ENCODE measurements at places on chromosomes 1 and 21.
A peak's percentile ranks its signal among the peaks of the same experiment; 100 is the strongest.

DNA sequence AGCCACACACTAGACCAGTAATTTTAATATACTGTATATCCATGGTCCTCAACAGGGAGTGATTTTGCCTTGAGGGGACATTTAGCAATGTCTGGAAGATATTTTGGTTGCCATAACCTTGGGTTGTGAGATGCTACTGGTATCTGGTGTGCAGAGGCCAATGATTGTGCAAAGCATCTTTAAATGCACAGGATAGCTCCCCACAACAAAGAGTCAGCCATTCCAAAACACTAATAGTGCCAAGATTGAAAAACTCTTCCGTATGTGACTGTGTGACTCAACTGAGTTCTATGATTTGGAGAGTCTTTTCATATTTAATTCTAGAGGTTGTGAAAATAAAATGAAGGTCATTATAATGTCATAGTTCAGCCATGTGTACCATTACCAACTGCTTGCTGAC, 141.4 kb upstream of the CACYBP start:
- no peak for DNase-seq

- DNase-seq = no peak
Observed at GRCh38 chr1:47678464-47678980, 240.7 kb downstream of the FOXD2 start.

- DNase-seq = peak; percentile 21
Observed at GRCh38 chr1:199089393-199090122, 450.7 kb downstream of the PTPRC start.

DNA sequence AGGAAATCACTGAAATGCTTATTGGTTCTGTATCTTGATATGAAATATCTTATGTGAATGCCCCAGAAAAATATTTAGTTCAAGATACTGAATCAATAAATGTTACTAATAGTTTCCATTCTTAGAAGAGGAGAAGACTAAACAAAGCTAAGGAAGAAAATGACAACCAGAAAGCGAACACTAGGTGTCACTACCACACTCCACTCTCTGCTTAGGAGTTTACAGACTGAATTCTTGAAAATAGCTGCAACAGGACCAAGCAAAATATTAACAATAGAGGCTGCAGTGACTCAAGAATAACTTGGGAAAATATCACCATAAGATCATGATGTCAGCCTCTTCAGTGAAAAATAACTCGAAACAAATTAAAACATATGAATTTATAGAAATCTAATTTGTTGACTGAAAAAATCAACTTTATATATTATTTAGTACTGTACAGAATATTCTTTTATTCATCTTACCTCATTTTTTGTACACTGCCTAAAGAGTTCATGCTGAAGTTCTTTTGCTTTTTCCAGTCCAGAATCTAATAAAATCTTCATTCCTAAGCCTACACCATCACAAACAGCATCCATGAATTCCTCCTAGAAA, 61.6 kb downstream of the KIF14 start:
- DNase-seq = no peak

- no peak for DNase-seq
Observed at GRCh38 chr21:45356653-45357435, 48.1 kb upstream of the COL18A1 start.

Data from activated CD8-positive, alpha-beta memory T cell treated with anti-CD3 and anti-CD28 coated beads, Interleukin-2, amount 50 U/mL, for 4 hours (primary cell).